ENCODE measurements at places on chromosomes 4 and X.

DNA sequence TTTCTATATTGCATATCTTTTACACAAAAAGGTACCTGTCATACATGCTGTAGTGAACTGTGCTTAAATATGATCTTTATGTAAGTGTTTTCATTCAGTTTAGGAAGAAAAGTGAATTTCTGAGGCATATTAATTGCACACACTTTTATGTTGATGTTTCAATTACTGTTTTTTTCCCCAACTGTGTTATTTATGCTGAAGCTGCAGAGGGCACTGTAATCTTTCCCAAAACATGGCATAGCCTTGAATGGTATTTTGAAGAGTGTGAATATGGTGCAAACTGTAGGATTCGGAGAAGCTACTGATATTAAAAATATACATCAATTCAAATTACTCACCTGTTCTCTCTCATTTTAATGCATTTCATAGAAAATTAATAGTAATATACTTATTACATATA lies 6.0 kb upstream of the CENPE start:
- DNase-seq, result no peak

DNA sequence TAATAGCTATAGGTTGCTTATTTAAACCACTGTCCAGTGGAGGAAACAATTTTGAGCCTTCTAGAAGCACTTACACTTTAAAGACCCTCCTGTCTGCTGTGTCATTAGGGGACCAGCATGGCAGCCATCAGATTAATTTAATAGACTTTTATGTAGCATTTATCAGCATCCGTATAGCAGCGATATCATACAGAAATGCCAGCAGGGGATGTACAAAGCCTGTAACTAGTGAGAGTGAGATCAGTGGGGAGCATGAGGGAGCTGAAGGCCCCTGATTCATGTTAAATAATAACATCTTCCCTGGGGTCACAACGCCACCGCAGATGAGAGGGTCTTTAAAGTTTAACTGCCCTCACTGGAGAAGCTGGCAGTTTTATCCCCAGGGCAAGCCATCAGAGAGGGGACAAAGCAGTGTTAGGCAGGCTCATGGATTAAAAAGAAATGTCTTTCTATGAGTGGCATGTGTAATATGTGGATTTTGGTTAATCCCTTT lies 144.7 kb downstream of the PDGFRA start:
- no peak for DNase-seq

DNA sequence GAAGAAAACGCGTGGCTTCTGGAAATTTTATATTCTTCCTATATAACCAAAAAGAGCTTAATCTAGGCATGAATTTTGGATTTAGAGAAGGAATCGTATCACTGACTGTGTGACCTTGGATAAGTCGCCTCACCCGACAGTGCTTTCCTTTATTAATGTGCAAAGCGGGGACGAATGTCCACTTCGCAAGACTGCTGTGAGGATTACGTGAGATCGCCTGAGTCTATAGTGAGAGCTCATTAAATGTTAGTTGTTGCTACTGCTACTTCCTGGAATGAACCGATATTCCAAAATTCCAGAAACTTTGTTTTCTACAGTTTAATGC lies 448 bp upstream of the TBC1D8B start:
- no peak for DNase-seq

DNA sequence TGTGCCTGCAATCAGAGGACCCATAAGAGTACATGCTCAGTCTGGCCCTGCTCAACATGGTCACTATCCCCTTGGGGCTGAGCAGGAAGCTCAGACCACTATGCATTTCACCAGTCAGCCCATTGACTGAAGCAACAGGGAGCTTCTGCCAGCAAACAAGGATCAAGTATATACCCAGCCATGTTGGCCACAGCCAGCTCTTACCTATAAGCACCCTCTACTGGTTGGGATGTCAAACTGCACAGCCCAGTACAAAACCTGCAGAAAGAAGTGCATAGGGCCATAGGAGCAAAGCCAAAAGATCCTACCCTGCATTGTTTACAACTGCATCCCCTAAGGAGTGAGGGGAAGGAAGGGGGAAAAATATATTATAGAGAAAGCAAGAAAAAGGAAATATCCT lies 214.4 kb upstream of the CPEB2 start:
- DNase-seq, result no peak

DNA sequence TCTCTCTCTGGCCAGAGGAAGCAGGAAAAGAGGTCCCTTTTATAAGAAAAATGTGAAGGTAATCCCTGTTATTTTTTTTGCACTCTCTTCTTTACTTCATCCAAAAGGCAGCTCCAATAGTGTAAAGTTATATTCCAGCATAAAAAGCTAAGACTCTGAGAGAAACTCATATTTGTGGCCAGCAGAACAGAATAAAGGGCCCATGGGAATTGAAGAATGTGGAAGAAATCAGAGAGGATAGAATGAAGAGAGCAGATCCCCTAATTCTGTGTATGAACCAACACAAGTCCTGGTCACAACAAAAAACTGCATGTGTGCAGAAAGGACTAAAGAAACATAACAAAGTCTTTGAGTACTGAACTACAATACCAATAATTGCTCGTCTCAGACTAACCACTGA lies 22.3 kb downstream of the RPS6KA6 start:
- no peak for DNase-seq

DNA sequence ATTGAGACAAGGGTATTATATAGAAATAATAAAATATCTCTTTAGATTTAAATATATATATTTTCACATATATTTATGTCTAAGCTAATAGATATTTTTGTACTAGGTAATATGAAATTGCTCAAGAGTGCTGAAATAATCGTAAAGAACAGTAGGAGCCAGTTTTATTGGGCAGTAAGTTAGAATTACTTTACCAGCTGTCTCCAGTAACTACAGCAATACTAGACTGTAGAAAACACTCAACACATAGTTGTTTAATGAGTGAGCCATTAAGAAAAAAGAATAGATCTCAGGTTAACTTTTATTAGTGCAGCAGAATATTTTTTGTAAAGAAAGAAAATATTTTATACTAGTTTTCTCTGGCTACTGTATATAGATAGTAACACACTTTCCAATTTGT lies 715.2 kb downstream of the TRIML1 start:
- DNase-seq, result no peak

DNA sequence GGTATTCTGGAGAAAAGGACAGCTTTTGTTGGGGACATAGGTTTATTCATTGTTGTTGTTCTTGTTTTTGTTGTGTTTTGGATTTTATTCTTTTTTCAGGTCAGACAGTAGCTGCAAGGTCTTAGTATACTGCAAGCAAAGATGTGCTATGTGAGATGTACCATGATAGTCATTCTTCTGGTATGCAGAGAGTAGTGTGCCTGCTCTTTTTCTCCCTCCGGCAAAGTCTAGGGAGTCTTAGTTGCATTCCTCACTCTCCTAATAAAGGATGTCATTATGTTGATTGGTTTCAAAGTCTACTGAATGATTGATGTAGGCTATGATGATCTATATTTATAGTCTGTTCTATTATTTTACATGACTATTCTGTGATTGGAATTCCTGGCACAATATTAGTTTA lies 119.9 kb upstream of the POF1B start:
- no peak for DNase-seq

DNA sequence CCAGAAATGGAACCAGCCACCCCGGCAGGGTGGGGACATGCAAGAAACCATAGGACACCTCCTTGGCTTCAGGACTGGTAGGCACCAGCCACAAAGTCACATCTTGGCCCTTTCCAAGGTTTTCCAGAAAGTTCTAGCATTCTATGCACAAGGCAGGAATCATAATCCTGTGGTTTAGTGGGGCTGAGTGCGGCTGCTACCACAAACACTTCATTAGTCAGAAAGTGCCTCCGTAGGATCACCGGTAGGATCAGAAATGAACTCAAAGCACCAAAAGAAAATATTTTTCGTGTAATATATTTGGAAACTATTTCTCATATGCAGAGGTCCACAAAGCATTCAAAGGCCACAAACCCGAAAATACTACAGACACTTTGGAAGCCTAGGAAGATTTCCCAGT lies 191.7 kb downstream of the PTTG2 start:
- DNase-seq, result no peak

GRCh38 chrX:155682834-155683233 lies 70.1 kb upstream of the TMLHE start:
- no peak for DNase-seq

- no peak for DNase-seq
These were observed at the start of gene TRIML2 for GRCh38 chr4:188109157-188109755. Gene TRIML2, minus strand, starts transcription at chr4:188109603. Its CDS starts 4,235 bp downstream, at chr4:188105368.

DNA sequence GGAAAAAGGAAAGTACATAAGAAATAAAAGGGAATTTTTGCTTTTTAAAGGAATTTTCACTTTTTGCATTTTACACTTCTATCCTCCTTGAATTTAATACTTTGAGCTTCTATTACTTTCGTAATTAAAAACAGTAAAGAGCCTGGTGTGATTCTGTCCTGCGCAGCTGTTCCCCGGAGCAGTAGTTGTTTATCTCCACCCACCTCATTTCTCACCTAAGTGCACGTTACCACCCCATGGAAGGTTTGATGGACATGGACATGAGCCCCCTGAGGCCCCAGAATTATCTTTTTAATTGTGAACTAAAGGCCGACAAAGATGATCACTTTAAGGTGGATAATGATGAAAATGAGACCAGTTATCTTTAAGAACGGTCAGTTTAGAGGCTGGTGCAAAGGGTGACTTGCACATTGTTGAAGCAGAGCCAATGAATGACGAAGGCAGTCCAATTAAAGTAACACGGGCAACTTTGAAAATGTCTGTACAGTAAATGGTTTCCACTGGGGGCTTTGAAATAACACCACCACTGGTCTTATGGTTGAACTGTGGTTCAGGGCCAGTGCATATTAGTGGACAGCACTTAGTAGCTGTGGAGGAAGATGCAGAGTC lies 52.1 kb upstream of the TEX13D start:
- no peak for DNase-seq

DNA sequence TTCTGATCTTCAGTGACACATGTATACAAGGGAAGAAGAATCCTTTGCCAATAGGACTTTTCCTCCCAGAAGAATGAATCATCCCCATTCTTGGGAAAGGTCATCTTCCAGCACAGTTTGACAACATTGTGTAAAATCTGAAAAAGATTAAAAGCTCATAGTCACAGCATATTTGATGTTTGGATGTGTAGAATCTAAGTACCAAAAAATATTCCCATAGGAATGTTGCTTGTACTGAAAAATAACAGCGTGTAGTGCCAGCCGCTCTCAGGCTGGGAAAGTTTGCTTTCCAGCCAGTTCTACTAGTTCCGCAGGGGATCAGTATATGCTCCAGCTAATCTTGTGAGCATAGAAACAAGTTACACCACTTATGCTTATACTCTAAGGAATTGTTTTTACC lies 74.7 kb upstream of the IL13RA1 start:
- no peak for DNase-seq

DNA sequence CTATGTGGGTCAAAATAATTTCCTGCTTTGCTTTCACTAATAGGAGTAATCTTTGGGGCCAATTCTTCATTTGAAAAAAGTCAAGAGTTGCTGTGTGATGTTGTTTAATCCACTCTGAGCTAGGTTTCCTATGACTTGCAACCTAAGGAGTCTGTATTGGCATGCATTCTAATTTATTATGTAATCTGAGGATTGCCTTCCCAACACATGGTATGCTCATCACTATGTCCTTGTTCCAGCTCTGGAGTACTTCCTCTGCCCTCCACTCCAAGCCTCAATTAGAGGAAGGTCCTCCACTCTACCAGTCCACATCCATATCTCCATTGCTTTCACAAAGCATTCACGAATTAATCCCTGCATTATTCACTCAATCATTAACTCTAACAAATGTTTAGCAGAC lies 56.1 kb downstream of the PPP3CA start:
- no peak for DNase-seq

DNA sequence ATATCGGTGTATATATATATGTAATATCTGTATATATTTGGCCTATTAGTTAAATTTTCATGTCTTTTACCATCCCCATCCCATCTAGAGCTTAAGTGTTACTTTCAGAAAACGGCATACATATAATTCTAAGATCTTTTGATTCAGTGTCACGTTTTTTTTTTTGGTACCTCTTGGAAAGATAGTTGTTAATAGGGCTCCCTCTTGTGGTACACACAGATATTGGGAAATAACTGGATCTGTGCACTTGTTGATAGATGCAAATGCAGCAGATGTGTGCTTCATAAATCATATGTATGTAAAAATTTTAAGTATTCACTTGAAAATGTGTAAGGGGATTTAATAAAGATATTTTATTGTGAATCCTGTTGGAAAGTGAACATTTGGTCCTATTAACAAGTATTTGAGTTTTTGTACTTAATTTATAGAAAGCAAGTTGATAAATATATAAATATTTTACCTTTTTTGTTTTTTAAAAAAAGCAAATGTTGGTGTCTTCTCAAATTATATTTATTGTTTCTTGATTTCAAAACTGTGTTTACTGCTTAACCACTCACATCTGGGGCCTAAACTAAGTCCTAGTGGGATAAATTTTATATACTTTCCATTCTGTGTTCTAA lies 74.7 kb downstream of the PAQR3 start:
- DNase-seq, result no peak

- no peak for DNase-seq
These were observed 33.9 kb upstream of the AFAP1 start for GRCh38 chr4:7973545-7973981.

DNA sequence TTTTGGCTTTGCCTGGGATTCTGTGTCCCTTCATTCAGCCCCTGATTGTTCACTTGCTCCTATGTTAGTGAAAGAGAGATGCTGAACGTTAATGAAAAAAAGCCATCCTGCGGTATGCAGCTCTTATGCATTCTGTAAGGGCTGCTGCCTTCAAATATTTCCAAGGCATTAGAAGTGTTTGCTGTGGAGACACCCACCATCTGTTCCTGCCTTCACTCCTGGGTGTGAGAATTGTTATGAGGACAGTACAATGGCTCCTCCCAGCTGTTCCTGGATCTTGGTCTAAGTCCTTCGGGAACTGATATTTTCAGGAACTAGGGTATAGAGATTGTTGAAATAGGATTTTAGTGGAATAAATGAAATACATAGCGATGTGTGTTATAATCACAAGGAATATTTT lies 427.1 kb upstream of the FAM47C start:
- no peak for DNase-seq

DNA sequence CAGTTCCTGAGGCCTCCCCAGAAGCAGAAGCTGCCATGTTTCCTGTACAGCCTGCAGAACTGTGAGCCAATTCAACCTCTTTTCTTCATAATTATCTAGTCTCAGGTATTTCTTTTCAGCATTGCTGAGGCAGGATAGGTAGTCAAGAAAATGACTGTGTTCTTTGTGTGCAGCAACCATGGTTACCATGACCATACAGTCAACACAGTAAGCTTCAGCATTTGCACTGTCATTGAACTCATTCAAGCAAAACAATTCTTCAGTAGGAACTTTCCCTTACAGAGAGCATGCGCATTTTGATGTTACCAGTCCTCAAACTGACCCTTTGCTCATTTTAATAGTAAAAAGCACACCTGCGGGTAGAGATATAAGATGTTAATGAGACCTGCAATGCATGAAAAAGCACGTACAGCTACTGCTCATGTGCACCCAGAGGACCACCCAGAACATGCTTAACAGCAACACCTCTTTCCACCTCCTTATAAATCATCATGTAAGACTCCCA lies 180.8 kb downstream of the PRKX start:
- no peak for DNase-seq

Measured in activated naive CD4-positive, alpha-beta T cell (primary cell).